ENCODE measurements at places on chromosomes 1 and 21.

DNA sequence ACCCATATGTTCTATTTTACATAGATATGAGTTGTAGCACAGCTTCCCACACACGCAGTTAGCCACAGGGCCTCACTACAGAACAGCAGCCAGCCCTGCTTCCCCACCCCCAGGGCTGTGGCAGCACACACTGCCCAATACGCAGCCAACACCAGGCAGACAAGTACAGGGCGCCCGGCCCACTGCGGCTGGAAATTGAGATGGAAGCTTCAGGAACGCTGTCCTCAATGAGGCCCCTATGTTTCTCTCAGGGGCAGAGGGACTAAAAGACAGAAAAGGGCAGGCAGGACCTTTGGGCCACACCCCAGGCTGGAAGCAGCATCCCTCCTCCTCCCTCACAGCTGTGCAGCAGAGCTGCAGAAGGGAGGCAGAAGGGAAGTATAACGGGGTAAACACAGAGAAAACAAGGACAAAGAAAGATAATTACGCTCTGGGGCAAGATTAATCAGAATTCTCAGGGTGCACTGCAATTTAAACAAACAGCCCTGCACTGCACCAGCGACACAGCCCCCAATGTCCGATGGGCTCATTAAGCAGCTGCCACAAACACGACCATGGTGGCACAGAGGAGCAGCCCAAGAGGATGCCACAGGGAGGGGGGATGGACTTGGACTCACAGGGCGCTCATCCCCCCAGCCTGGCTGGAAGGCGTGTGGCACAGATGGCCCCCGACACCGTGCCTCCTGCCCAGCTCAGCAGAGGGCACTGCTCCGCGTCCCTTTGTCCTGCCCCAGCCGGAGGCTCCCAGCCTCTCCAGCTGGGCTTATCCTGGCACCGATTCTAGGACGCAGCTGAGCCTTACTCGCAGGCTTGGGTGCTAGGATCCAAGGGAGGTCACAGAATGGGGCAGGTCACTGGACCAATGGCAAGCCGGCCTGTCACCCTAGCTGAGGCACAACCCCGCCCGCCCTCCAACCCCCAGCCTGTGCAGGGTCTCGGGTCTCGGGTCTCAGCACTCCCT is 14.2 kb downstream of the WDR4 start:
- peak; percentile 14 for DNase-seq

- peak; percentile 30 for DNase-seq
These were observed 323.6 kb downstream of the MRPL39 start for GRCh38 chr21:25283720-25284119.

GRCh38 chr1:231786126-231786525 is 159.5 kb downstream of the DISC1 start:
- no peak for DNase-seq

DNA sequence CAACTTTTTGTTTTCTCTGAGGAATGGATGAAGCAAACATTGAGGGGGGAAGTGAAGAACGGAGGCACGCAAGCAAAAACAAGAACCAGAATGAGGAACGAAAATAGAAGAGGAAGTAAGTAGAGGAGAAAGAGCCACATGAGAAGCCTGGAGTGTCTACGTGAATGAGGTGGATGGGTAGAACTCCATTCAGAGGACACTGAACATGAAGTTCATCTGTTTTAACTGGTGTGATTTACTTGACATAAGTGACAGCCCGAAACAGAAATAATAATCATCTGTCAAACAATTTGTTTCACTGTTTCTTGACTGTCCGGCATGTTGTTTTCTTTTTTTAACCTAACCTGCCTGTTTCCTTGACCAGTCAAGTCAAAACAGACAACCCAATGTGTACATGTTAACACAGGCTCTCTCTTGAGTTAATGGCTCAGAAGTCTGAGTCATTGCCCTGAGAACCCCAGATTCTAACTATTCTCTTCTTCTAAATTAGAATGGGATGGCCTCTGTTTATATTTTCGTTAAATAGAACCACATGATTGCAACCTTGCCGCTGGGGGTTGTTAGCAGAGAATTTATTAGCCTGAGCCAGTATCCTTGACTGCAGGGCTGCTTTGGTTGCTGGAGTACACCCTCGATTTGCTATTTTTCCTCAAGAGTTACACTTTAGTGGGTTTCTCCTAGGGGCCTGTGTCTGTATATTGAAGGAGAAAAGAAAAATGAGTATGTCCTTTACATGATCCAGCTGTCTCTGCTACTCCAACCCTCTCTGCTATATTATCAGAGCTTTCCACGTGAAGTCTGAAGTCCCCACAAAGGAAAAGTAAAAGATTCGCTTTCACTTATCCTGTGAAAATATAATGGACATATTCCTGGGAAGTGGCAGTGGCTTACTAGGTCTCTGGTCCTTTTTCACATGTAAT is 151.7 kb downstream of the ZC3H11B start:
- DNase-seq = peak; percentile 91
